ENCODE measurements at places on chromosomes 4 and X.
A peak's percentile ranks its signal among the peaks of the same experiment; 100 is the strongest.

DNA sequence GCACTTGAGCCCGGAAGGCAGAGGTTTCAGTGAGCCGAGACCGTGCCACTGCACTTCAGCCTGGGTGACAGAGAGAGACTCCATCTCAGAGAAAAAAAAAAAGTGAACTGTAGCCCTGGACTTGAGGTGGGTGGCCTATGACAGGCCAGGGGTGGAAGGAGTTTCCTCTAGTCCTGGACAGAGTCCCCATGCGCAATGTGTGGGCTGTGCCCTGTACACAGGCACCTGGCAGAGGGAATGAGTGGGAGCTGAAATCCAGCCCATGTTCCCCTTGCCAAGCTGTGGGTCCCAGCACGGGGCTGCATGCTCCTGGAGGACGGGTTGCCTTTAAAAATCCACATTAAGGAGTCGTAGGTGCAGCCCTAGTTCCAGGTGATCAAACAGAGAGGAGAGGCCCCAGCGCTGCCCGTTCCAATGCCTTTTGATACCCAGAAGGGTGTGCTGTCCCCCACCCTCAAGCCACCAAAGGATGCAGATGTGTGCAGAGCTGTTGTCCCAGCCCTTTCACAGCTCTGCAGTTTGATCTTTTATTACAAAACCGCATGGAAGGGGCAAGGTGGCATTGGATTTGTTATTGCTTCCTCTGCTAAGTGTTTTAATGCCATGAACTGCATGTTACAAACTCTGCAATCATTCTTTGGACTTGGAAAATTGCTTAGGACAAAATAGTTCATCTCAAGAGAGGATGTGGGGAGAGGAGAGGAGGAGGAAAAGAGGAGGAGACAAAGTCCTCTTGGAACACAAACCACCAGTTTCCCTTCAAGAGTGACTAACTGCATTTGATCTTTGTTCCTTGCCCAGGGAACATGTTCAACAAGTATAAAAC lies 38.0 kb upstream of the PDK3 start:
- no peak for DNase-seq

- DNase-seq = no peak
Observed at GRCh38 chrX:97399400-97399799, 515.7 kb downstream of the RPA4 start.

DNA sequence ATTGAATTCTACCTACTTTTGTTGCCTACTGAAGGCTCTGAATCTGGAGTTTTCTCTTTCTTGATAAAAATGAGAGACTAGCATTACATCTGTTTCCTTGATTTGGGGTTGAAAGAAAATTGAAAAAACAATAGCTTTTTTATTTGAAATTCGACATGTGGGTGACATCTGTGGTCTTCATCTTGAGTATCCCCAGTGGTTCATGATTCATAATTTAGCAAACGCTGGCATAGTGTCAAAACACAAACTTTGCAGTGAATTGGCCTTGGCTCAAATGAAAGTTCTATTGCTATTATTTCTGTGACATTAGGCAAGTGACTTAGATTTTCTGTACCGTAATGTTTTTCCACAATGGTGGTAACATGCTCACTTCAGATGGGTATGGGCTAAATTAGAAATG lies 747.6 kb downstream of the PCDH7 start:
- no peak for DNase-seq

DNA sequence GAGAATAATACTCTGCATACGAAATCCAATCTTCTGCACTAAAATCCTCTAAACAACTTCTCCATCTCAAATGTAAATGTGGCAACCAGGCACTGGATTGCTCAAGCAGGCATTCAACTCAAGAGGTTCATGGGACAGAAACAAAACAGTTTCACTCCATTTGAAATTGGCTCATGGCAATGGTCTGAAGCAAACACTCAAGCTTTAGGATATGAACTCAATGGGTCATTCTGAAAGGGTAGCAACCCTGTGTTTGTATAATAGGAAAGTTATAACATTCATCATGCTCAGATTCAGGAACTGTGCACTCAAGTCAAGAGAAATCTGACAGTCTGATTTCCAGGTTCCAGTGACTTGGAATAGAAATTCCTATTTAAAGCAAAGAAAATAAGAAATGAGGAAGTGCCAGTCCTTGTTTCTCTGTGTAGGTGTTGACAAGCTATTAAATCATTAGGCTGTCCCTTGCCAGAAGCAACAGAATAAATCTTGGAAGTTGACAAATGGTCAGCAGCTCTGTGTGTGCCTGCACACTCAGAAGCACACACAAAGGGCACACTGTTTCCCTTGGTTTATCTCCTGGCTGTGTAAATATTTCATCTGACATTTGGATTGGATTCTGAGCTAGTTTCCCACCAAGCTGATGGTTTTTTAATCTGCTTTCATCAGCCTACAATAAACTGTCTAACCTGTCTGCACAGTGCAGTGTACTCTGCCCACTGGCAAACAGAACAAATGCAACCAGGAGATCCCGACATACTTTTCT lies 75.9 kb upstream of the CITED1 start:
- DNase-seq = no peak

- no peak for DNase-seq
Observed at GRCh38 chrX:46704767-46705386, 54.0 kb downstream of the SLC9A7 start.

- no peak for DNase-seq
Observed at GRCh38 chrX:18348047-18348446, 6.4 kb downstream of the SCML2 start.

- no peak for DNase-seq
Observed at GRCh38 chr4:60648774-60649173, 551.4 kb upstream of the ADGRL3 start.

GRCh38 chrX:65587616-65588526 lies 53.3 kb upstream of the LAS1L start:
- no peak for DNase-seq

DNA sequence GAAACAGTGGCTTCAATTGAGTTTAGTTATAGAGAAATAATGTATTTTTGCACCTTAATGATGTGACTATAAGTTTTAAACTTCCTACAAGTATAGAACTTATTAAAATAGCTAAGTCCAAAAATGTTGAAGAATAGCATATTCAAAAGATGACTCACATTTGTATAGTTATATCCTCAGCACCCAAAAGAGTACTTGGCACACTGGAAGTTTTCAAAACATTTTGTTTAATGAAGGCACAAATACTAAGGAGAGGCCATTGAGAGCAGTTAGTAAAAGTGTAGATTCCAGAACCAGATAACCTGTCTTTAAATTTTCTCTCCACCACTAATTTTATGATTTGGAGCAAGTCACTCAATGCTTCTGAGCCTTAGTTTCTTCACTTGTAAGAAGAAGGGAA lies 226.9 kb upstream of the MID1 start:
- no peak for DNase-seq

GRCh38 chr4:69156913-69157312 lies 57.6 kb downstream of the UGT2B11 start:
- no peak for DNase-seq

DNA sequence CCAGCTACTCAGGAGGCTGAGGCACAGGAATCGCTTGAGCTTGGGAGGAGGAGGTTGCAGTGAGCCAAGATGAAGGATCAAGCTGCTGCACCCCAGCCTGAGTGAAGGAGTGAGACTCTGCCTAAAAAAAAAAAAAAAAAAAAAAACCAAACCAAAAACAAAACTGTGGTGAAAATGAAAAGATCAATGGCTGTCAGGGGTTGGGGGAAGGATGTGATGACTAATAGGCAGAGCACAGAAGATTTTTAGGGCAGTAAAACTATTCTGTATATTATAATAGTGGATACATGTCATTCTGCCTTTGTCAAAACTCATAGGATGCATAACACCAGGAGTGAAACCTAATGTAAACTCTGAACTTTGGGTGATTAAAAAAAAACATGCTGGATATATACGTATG lies 69.9 kb upstream of the ELOVL6 start:
- no peak for DNase-seq

DNA sequence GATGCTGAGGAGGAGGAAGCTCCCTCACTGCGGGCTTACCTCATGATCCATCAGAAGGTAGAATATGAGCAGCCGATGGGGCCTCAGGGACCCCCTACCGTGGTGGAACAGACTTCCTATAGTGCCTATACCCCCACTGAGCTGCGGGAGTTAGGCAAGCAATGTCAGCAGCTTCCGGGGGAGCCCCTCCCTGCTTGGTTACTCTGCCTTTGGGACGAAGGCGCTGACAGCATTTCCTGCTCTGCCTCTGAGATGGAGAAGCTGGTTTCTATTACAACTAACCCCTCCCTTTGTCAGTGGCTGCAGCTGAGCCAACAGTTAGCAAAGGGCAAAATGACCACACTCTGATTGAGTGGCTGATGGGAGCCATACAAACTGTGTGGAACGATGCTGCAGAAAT lies 430.7 kb downstream of the IDS start:
- DNase-seq = no peak

- DNase-seq = no peak
Observed at GRCh38 chr4:163550869-163551267, 56.4 kb downstream of the TMA16 start.

GRCh38 chrX:131746491-131746968 lies 202.7 kb downstream of the OR13H1 start:
- peak; percentile 71 for DNase-seq

GRCh38 chrX:15939737-15940136 lies 85.1 kb upstream of the AP1S2 start:
- DNase-seq = no peak

- peak; percentile 66 for DNase-seq
Observed at GRCh38 chrX:24149351-24150050, at the start of gene ZFX. Gene ZFX, plus strand, starts transcription at chrX:24149729. Its CDS starts 23,014 bp downstream, at chrX:24172743.

GRCh38 chr4:11765849-11766453 lies 337.3 kb upstream of the HS3ST1 start:
- no peak for DNase-seq

- DNase-seq = no peak
Observed at GRCh38 chr4:169348541-169348940, 77.8 kb upstream of the SH3RF1 start.

DNA sequence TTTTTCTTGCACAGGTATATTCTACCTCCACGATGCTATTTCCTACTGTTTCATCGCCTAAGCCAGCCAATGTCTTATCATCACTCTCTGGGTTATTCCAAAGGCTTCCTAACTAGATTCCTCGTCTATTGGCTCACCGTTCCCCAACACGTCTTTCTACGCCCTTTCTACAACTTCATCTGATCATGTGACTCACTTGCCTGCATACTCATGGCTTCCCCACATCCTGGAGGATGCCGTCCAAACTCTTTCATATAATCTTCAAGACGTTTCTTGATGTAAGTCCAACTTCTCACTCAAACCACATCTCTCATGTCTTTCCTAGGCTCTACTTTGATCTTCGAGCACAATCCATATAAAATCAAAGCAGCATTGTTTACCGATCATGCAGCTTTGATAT lies 322.0 kb upstream of the PPARGC1A start:
- DNase-seq = no peak

GRCh38 chrX:106802063-106802387 lies 448 bp upstream of the TBC1D8B start:
- no peak for DNase-seq

GRCh38 chr4:25757452-25757851 lies 101.8 kb downstream of the SLC34A2 start:
- DNase-seq = no peak

GRCh38 chrX:367866-368265 lies 18.8 kb downstream of the PPP2R3B start:
- no peak for DNase-seq

GRCh38 chr4:83221897-83222441 lies 62.6 kb downstream of the COQ2 start:
- no peak for DNase-seq

DNA sequence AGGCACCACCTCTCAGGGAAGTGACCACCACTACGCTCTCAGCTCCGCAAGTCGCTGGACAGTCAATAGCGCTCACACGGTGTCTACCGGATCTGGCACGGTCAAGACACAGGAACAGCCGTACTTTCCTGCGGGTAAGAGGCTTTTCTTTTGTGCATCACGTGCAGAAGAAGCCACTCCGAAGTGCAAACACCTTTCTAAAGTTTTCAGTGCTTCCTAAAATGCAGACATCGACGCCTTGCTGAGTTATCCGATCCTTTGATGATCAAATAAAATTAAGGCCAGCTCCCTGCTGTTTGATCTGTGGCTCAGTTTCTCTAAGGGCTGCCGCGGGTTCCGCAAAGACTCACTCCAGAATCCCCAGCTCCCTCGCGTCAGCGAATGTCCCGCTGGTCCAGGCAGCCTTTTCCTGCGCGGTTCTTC lies 71.8 kb downstream of the FBXO8 start:
- no peak for DNase-seq

DNA sequence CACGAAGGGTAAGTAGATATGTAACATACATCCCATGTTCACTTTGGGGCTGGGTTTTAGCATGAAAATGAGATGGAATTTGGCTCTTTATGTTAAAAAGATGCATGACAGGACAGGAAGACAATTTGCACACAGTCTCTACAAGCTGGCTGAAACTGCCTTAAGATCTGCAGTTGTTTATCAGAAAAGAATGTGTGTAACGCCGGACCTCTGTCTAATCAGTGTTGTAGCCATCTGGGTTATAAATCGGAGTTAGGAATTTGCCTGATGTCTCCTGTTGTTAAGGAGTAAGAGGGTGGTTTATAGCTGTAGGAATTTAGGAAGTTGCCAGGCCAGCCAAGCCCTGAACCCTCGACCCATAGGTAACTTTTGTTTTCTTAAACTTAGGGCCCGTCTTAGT lies 562.9 kb upstream of the FAT1 start:
- no peak for DNase-seq

- DNase-seq = no peak
Observed at GRCh38 chrX:129462707-129463106, 60.6 kb downstream of the SMARCA1 start.

DNA sequence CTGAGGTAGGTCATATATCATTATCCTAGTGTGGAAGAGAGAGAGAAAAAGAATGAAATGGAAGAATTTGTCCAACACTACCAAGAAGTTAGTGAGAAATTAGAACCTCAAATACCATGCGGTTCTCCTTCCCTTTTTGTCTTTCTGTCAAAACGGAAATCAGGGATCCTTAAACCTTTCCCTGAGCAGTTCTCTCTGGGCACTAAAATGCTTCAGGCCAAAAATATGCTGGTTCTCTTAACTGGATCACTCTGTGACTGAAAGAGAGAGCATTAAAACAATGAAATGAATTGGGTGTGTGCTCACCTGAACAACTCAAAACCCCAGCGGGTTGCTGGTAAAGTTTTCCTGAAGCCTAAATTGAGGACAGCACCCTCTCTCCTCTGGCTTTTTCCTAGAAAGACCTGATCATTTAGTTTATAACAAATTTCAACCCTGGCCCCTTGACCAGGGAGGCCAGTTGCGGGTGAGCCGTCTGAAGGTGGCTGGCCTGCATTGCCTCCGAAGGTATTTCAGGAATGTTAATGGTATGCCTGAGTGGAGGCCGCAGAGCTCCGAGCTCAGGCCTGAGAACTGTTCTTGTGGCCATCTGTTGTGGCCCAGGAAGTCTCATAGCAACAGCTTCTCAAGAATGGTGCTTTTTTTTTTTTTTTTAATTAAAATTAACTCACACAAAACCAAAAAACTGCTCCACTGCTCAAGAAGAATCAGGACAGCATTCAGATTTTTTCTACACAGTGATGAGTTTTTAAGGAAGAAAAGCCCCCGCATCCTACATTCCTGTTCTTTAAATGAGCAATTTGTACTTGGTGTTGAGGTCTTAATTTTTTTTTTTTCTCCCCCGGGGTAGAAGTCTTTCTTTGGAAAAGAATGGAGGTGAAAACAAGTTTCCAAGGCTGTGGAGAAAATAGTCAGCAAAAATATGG lies 155.1 kb downstream of the SHROOM3 start:
- no peak for DNase-seq

GRCh38 chr4:150683775-150684350 lies 101.9 kb downstream of the MAB21L2 start:
- DNase-seq = no peak

Measured in T-helper 22 cell (primary cell).